ENCODE measurements at places on chromosomes 11 and 22. TPM values are rescaled to one million over a fixed set of nuclear protein-coding genes. Genes with fewer than 3 reads are reported as not detected.

The P4HA3 gene
- 4.4 TPM for total RNA-seq

The DDX25 gene
- under 0.01 TPM for total RNA-seq

The OR51B2 gene
- not detected for total RNA-seq

The TTC36 gene
- total RNA-seq, result not detected

The CRYBA4 gene
- not detected for total RNA-seq

The ARSA gene
- total RNA-seq, result 30.3 TPM

The NXPE1 gene
- not detected for total RNA-seq
